RWPE1 (cell line): ENCODE measurements at places on chromosomes 2 and 18.

GRCh38 chr18:825891-826585, 14.0 kb upstream of the YES1 start:
- DNase-seq: no peak

- no peak for DNase-seq
These were observed 19.8 kb downstream of the FER1L5 start for GRCh38 chr2:96662360-96662759.

DNA sequence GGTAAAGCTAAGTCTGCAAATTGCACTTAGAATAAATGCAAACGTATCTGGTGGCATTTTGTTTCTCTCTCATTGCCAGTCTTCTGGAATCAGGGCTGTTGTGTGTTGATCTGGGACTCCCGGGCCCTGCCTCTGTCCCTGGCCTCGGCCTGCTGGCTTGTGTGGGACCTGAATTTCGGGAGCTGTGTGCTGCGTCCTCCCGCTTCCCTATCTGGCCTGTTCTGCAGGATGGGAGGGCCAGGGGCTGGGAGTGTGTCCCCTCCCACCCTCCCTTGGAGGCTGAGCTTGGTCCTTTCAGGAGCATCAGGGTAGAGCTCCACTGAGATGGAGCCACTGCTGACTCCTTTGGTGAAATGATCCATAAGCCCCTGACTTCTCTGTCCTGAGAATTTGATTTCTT, 118.5 kb downstream of the ACKR3 start:
- DNase-seq: no peak

DNA sequence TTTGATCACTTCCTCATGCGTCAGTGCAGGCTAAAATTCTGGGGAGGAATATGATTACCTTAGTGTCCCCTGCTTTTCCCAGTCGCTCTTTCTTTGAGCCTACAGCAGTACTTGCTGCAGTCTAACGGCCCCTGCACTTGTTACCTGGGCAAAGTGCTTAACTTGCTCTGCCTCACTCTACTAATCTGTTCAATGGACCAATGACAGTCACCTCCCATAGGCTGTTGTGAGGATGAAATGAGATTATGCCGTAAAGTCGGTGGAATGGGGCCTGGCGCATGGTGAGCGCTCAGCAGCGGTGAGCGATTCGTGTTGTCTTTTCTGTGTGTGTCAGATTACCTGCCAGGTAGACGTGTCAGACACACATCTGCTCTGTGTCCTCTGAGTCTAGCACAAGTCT, 5.3 kb downstream of the TNS1 start:
- DNase-seq: no peak

DNA sequence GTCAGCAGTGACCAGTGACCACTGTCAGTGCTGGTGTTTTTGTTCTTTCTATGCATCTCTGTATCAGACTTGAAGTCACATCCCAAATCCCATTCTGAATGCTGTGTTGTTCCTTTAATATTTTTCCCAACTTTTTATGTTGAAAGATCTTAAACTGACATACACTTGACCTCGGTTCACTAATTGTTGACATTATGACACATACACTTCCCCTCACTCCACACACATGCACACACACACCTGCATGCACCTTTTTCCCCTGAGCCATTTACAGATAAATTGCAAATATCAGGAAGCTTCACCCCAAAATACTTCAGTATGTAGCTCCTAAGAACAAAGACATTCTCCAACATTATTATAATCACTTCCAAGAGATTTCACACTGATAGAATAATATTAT, 62.4 kb downstream of the CFAP221 start:
- no peak for DNase-seq

- DNase-seq: peak; percentile 49
These were observed 23.7 kb upstream of the CD28 start for GRCh38 chr2:203682688-203683130.

- no peak for DNase-seq
These were observed 75.2 kb downstream of the SEPTIN10 start for GRCh38 chr2:109538546-109538945.

DNA sequence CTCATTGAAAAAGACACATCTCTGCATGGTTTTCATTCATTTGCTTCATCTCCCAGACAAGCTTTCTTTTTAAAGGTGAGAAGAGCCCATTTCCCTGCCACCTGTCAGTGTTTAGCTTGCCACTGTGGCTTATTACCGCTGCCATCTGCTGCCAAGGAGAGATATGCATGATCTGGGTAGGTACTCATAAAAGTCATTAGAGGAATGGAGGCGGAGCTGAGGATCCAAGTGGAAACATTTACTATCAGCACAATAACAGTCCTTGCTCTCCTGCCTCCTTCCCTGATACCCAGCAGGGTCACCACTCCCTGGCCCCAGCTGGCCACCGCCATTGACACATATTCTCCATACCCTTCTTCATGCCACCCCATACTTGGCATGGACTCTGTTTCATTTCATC, 390.4 kb downstream of the TSN start:
- no peak for DNase-seq

DNA sequence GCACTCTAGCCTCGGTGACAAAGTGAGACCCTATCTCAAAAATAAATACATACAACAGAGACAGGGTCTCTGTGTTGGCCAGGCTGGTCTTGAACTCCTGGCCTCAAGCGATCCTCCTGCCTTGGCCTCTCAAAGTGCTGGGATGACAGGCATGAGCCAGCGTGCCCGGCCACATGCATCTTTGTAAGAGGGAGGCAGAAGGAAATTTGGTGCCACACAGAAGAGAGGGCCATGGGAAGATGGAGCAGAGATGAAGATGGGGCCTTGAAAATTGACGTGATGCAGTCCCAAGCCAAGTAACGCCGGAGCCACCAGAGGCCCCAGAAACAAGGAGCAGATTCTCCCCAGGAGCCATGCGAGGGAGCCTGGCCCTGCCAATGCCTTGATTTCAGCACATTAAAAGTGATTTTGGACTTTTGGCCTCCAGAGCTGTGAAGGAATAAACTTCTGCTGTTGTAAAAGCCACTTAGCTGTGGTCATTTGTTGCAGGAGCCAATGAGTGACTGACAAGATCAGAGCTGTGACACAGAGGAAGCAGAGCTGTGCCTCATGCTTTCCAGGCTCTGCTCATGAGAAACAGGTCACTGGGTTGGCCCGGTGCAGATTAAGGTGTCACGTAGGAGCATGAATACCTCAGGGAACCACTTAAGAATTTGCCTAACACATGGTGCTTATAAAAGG, 2.7 kb upstream of the SLC66A2 start:
- DNase-seq: no peak

DNA sequence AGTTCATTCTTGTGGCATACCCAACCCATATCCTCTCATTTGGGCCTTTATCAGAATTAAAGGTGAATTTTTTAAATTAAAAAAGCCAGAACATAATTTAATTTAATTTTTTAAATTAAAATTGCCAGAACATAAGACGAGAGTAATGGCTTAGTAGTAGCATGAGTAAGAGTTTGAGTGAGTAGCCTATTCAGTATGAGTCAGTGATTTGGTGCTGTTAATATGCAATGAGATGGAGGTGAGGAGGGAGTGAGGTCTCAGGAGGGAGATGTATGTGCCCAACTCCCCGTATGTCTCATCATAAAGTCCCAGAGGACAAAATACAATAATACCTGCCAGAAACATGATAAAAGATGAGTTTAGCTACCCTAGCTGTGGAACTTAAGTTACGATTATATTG, 115.3 kb upstream of the THOC1 start:
- DNase-seq: no peak

GRCh38 chr2:166375195-166375735, 479 bp downstream of the SCN9A start:
- DNase-seq: peak; percentile 2
